Activated CD4-positive, alpha-beta memory T cell treated with anti-CD3 and anti-CD28 coated beads for 36 hours (primary cell): ENCODE measurements at places on chromosomes 1 and 21. TPM values are rescaled to one million over a fixed set of nuclear protein-coding genes. Genes with fewer than 3 reads are reported as not detected.

The TENT5C gene
- 14.0 TPM for total RNA-seq

The TBX19 gene
- 2.3 TPM for total RNA-seq

The SLC30A10 gene
- total RNA-seq = not detected

DNA sequence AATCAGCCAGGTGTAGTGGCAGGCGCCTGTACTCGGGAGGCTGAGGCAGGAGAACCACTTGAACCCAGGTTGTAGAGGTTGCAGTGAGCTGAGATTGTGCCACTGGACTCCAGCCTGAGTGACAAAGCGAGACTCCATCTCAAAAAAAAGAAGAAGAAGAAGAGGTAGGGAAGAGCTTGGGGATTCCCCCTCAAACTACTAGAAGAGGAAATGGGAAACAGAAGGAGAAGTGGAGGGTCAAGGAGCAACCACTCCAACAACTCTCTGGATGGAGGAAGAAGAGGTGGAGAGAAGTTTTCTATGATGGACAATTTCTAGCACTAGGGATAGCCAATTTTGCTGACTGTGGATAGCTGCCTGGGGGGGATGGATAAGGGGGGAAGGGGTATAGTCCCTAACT is 14.9 kb upstream of the SLAMF9 start:
- no peak for DNase-seq

DNA sequence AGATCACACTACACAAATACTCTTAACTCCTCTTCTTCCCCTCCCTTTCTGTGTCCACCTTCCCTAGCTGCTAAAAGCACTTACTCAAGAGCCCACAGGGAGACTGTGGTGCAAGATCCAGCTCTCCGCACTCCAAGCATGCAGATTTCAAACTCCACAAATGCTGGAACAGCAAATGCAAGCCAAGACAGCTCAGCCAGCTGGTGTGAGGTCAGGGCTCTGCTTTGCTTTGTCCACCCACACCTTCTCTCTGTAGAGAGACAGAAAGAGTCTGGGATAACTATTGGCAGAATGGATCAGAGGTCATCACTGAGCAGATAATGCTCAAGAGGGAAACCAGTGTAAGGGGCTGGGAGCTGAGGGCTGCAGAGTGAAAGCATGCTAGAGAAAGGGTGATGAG is 45.2 kb upstream of the DPT start:
- no peak for DNase-seq

- no peak for DNase-seq
Observed at GRCh38 chr1:211944733-211945500, 90.4 kb downstream of the INTS7 start.

DNA sequence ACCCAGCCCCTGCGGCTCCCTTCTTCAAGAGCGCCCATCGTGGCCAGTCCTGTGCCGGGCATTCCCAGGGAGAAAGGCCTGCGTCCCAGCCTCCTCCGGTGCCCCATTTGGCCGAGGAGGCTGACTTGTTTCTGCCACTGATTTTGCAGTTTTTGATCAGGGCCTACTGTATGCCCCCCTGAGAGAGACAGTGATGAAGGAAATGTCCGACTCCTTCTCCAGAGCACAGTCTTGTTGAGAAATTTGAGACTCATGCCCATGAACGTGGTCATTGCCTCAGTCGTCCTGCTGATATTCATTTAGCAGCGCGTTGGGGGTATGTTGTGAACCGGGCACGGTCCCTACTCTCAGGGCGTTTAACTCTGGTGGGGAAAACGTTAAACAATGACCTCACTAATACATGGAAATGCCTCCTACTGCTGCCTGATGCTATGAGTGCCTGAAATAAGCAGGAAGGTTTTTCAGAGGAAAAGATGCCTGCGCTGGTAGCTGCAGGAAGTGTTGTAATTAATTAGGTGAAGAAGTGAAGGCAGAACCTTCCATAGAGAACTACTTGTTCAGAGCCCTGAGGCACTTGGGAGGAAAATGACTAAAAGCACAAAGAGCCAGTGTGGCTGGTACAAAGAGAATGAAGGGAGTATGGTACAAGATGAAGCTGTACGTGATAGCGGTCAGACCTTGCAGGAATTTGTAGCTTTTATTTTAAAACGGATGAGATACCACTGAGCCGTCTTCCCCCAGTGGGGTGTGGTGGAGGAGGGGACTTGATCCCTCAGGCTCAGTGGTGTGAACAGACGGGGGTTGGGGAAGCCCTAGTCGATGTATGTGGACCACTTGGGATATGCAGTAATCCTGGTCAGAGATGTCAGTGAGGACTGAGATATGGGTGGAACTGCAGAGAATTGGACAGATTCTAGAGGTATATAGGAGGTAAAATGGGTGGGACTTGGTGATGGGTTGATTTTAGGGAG is 730 bp downstream of the ZCCHC17 start:
- no peak for DNase-seq

DNA sequence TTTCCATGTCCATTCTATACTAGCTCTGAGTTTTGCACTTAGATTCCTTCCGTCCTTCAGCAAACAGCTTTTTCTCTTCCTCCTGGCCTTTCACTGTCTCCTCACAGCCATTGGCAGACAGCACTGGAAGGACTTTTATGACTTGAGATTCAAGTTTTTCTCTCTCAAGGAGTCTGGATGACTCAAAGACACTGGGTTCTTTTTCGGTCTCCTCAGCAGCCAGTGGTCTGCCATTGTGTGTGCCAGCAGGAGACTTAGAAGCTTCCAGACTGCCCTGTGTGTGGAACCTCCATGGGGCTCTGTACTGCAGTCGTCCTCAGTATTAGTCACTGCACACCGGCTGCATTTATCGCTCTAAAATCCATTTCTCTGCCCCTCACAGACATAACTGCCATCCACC is 30.5 kb downstream of the NTNG1 start:
- no peak for DNase-seq
